Suppressor macrophage treated with lipopolysaccharide for 1 hour (primary cell): ENCODE measurements at places on chromosomes 16 and 17.

- no peak for DNase-seq
Measured at GRCh38 chr17:36732351-36732750, 131.0 kb downstream of the MRM1 start.

DNA sequence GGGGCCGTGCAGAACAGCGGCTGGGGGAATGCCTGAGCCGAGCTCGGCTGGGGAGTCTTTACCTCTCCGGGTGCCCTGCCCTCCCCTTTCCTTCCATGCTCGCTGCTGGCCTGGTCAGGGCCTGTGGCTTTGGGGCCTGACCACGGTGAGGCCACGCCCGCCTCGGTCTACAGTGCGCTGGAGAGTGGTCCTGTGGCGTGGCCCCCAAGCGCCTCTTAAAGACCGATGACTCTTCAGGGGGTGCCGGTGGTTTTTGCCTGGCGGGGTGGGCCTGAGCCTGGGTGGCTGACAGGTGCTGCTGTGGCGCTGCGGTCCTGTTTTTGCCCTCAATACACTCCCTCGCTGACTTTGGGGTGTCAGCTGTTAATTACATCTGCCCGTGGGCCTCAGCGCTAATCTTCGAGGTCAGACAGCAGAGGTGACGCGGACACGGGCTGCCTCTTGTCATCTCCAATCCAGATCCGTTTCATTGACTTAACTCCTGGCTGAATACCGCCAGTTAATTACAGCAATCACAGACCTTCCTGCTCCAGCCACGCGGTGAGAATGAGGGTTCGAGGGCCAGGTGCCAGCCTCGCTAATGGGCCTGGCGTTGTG, 29.7 kb downstream of the GSE1 start:
- DNase-seq = no peak

- no peak for DNase-seq
Measured at GRCh38 chr17:72187556-72187955, 66.7 kb downstream of the SOX9 start.

GRCh38 chr16:54817940-54818574, 112.6 kb upstream of the IRX5 start:
- DNase-seq = no peak

DNA sequence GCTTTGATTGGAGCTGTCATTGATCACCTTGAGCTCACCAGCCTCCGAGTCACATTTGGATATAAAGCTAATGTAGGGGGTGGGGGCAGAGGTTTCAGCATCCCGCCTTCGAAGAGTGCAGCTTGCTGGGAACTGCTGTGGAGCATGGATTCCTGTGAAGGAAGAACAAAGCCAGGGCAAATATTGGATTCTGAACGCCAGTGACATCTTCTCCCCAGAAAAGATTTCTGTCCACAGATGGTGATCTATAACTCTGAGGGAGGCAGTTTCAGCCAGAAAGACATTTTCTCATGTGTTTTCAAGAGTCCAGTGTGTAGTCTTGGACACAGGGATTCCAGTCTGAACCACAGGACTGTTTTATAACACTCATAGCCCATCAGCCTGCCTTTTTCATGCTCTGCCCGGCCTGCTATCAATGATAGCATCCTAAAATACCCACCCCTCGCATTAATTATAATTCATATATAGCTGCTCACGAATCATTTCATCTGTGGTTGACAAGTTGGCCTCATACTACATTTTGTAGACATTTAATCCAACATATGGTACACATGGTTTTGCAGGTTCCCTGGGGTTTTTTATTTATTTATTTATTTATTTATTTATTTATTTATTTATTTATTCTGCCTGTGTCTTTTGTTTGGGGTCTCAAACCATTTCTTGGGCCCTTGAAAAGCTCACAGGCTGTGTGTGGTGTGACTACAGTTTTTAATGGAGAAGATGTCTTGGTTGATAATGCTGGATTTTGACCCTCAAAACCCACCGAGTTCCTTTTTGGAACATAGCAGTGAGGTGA, 47.1 kb upstream of the SALL1 start:
- DNase-seq = no peak

DNA sequence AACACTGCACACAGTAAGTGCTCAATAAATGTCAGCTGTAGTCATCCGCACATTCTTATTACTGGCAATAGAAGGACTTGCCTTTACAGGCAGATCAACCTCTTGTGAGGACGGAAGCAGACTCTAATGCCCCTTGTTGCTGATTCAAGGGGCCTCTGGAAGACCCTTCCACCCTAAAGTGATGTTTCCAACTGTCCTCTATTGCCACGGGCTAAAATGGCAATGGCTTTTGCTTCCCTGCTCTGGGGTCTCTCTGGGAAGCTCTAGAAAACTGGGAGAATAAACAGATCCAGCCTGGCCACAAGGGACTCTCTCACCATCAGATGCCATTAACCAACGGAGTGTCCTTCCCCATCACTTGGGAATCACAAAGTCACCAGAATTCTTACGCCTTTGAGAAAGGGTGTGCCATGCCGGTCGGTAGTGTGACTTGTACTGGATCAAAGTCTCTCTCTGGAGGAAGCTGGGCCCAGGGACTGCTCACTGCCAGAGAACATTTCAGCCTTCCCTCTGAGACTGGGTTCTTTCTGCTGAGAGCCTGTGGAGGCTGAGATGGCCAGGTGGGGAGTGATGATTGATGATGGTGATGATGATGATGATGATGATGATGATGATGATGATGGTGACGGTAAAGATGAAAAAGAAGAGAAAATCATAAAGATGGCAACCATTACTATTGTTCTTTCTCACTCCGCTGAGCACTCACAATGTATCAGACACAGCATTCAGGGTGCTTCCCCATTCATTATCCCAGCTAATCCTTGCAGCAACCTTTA, 146.8 kb downstream of the CYLD start:
- no peak for DNase-seq

DNA sequence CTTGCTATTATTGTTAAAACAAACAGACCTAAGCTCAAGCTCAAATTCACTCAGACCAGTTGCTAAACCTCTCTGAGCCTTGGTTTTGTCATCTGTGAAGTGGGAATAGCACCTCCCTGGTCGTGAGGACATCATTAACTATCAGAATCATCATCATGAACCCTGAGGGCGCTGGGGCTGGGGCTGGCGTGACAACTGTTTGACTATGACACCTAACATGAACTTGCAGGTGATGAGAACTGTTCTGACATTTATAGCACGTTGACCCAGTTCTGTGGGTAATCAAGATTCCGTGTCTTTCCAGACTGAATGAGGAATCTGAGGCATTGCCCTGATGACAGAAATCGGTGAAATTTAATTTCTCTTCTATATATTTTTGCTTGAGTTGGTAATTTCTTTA, 71.3 kb upstream of the CDH5 start:
- DNase-seq = no peak

DNA sequence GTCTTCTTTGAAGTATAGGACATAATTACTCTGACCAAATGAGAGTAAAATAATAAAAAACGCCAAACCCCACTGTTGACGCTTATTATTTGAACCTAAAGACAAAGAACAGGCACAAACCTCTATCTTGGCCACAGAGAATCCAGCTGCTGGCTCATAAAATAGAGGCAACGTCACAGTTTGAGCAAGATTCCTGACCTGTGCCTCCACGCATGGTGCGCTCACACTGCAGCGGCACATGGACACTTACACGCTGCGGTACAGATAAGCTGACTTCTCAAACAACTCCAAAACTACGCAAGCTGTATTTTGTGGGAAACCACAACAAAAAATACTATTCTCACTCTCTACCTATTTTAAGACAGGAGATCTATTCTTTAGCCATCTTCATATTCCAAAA, 38.8 kb upstream of the TRAP1 start:
- no peak for DNase-seq

DNA sequence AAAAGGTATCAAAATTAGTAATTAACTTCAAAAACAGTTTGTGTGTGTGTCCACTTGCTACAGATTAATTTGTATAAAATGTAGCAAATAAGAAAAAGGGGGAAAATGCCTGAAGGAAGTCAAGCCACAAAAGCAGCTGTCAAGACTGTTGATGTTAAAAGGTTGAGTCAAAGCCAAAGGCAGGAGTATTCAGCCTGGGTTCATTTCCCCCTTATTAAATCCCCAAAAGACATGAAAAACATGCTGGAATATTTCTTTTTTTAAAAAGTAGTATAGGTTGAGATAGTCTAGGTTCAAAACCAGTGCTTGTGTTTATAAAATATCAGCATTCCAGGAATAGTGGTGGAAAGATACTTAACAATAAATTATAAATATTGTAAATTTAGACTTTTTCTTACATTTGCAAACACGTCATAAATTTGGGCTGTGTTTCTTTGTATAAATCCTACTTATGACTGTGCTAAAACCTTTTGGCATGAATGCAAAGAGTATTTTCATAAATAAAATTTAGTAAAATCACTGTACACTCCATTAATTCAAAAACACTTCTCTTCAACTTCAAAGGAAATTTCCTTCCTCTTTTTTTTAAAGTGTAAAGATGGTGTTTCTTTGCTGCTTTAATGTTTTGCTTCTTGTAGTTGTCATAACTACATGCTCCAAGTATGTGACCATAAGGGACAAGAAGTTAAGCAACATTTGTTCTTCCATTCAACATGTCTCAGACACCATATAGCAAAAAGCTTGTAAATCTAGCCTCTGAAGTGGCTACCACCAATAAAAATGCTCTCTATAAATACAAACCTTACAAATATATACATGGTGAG, 72.0 kb downstream of the SKAP1 start:
- no peak for DNase-seq

DNA sequence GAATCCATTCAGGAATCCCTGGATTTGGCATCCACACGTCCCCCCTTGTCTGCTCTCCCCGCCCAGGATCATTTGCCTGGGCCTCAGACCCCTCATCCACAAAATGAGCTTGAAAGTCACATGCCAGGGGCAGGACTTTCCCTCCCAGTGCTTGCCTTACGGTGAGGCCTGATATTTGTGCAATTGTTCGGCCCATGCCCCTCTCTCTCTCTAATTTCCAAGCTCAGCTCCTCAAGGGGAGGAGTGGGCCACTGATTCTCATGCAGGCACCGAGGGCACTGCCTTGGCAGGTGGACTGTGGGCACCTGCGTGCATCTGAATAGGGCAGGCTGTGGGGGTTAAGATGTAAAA, 267.2 kb upstream of the FOXF1 start:
- DNase-seq = no peak

GRCh38 chr16:72203401-72203800, 31.4 kb upstream of the PMFBP1 start:
- peak; percentile 94 for DNase-seq

DNA sequence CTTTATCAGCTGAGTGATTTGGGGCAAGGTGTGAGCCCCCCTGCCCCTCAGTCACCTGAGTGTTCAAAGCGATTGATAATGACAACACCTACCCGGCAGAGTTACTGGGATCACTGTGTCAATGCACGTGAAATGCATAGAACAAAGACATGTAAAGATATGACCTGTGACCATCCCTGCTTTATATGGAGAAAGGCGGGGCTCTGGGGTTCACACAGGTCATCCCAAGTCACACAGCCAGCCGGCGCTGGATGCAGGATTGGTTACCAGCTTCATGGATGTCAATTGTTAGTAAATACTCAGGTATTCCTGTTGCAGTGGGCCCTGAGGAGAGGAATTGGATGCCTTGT, 64.4 kb downstream of the CRISPLD2 start:
- no peak for DNase-seq

DNA sequence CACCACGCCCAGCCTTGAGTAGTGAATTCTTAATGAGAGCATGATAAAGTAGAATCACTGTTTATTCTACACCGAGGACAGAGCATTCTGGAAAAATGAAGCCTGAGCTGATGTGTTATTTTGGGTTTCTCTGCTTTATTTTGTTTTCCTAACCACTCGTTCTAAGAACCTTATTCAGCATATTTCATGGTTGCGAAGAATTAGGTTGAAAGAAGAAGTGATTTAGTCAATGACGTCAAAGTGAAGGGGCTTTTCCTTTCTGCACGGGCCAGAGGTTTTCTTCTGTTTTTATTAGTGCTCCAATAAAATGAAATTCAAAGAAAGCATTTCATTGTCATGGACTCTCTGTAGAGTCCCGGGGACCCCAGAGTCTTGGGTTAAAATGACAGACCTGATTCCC, 178.5 kb downstream of the MAF start:
- peak; percentile 84 for DNase-seq

- no peak for DNase-seq
Measured at GRCh38 chr16:47599512-47599911, 138.4 kb downstream of the PHKB start.

DNA sequence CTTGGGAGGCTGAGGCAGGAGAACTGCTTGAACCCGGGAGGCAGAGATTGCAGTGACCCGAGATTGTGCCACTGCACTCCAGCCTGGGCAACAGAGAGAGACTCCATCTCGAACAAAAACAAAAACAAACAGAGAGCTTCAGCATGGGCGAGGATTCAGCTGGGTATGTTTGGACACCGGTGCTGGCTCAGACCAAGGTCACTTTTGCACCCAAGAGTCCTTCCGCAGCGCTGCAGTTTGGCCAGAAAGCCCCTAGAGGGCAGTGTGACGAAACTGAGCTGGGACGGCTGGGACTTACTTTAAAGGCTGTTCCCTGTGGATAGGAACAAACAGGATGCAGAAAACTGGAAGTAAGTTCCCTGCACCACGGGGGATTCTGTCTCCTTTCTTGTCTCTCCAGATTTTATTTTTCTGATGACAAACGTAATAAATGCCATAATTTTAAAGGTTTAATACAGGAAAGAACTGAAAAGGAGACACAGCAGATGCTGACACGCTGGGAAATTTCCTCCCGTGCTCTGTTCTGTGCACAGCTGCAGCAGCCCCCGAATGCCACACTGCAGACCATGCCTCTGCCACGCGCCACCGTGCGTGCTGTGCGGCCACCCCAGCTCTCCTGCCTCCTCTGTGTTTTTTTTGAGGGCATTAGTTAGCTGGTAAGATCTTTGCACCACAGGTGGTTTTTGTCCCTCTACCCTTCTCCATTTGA, 25.2 kb upstream of the USP36 start:
- peak; percentile 83 for DNase-seq

DNA sequence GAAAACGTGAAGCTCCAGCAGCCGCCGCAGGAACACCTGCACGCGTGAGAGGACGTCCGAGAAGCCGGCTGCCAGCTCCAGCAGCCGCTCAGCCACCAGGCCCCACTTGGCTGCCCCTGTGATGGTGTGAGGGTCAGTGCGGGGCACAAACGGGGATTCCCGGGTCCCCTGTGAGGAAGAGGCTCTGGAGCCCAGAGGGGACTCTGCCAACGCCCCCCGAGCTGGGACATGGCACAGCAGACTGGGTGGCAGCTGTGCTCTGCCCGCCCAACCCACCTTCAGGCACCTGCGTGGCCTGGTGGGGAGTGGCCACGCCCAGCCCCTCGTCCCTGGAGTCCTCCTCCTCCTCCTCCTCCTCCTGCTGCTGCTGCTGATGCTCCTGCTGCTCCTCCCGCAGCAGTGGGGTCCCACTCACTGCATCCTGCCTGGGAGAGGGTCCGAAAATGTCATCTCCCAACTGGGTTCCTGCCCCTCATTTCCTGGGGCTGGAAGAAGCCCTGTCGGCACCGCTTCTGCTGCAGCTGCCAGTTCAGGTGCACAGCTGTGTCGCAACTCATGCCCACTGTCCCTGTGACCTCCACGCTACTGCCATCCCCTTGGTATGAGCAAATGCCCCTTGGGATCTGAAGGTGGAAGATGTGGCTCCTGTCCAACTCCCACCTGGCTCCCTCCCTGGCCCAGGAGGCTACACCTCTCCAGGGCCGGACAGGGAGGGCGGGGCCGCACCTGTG, 27.5 kb downstream of the CTU2 start:
- DNase-seq = no peak
